GOT3 (cell line): ENCODE measurements at places on chromosomes 1 and 21.
A peak's percentile ranks its signal among the peaks of the same experiment; 100 is the strongest.

DNA sequence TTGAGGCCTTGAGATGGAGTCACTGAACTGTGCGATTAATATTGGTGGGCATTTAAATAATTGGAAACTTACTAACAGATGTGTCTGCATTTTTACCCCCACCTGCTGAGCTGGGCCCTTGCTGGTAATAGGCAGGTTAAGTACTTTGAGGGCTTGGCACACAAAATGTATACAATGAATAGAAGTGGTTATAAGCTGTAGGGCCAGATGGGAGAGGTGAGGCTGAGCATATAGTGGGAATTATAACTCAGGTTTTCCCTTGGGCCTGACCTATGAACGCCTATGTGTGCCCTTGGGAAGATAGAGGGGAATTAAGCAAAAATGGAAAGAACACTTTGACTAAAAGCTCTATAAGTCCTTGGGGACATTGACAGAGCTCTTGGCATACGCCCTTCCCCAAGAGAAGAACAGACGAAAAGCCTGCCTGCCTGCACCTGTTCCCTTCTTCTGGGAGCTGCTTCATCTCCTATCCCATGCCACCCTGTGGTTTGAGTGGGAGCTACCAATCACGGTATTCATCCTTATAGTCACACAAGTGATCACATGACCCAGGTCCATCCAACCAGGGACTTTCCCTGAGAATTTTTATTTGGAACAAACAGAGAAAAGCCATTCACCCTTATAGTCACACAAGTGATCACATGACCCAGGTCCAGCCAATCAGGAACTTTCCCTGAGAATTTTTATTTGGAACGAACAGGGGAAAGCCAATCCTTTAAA lies 260.7 kb upstream of the CSF3R start:
- no peak for DNase-seq

DNA sequence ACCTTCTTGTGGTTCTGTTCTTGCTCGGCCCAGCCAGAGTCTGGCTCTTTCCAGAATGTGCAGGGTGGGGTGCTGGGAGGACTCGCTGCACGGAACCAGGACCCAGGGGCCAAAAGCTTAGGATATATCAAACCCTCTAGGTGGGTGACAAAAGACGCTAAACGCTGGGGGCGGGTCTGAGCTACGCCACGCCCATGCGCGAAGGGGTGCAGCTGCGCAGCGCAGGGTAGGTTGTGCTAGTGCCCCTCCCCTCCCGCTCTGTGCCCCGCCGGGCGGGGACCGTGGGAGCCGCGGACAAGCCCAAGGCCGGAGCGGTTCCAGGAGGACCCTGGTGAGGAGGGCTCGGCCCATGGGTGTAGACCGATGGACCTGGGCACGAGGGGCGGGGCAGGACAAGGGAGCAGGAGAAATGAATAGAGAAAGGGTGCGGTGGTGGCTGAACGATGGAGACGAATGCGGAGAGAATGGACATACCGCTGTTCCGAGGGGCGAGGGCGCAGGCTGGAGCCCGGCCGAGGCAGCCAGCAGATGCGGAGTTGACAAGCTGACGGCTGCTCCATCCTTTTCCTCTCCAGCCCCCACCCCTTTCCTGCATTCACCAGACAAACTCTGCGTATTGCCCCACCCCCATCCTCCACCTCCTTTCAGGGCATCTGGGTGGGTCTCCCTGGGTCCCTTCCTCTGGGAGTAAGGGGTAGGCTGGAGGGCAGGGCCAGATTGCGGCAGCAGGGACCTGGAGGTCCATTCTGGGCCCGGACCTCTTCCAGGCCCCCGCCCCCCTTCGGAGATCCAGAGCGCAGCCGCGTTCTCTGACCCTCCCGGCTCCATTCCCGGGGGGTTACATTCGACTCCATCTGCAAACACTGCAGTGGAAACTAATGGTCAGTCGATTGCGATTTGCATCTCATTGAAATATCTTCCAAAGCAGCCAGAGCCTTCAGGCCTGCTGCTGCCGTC lies at the start of gene RUSC1:
Gene RUSC1, plus strand, starts transcription at position 234 of the 957 bp plus-strand sequence. CDS start 880 bp downstream, outside the sequence.
- DNase-seq, result peak; percentile 30

- DNase-seq, result no peak
Observed at GRCh38 chr1:240609527-240610060, 2.4 kb downstream of the GREM2 start.

DNA sequence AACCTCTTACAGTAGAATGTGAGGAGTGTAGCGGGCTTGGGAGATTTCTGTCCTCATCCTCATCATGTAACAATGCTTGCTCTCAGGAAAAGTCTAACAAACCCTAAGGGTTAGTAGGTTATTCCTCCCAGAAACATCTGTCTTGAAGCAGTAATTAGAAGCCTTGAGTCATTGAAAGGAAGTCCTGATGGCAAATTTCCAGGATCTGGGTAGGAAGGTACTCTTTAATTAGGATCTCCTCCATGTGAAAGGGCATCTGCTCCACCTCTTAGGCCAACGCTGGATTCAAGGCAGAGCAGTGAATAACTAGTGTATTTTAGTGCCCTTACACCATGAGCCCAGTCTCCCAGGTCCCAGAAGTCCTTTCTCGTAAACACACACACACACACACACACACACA lies 106.6 kb upstream of the BARHL2 start:
- no peak for DNase-seq

DNA sequence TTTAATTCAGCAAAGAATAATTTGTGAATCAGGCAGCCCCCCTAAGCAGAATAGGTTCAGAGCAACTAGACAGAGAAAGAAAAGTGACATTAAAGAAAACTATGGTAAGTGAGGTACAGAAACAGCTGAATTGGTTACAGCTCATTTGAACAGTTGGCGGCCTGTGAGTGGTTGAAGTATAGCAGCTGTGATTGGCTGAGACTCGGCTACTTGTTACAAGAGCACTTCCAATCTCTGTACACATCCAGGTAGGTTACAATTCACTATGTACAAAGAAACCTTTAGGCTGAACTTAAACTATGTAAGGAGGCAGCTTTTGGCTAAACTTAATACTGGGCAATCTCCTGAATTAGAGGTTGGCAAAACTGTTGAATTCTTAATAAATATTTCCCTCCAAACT lies 171.1 kb upstream of the LHX8 start:
- no peak for DNase-seq

GRCh38 chr1:167057241-167057688 lies 32.9 kb downstream of the GPA33 start:
- no peak for DNase-seq

DNA sequence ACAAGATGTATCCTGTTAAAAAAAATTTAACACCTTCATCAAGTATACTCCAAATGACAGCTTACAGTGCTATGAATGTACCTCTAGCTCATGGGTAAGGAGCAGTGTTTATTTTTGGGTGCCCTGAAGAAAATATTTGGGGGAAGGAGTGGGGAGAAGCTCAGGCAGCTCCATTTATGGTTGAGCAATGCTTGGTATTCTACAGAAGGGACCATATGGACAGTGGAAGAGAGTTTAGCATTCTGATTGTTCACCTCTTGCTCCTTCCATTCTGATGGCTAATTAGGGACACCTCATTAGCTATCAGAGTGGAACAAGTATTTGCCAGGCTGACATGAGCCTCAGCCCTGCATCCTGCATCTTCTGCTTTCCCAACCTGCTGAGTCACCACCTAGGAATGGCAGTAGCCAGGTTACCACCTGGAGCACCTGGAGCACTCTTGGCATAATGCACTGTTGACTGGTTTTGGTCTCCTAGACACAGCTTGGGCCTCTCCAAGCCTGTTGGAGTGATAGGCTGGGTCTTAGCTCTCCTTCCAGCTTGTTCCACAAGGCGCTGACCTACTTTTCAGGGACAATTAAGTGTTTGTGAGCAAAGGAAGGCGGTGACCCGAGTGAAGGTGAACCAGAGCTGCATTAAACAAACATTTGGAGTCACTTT lies 62.0 kb upstream of the MACF1 start:
- no peak for DNase-seq

DNA sequence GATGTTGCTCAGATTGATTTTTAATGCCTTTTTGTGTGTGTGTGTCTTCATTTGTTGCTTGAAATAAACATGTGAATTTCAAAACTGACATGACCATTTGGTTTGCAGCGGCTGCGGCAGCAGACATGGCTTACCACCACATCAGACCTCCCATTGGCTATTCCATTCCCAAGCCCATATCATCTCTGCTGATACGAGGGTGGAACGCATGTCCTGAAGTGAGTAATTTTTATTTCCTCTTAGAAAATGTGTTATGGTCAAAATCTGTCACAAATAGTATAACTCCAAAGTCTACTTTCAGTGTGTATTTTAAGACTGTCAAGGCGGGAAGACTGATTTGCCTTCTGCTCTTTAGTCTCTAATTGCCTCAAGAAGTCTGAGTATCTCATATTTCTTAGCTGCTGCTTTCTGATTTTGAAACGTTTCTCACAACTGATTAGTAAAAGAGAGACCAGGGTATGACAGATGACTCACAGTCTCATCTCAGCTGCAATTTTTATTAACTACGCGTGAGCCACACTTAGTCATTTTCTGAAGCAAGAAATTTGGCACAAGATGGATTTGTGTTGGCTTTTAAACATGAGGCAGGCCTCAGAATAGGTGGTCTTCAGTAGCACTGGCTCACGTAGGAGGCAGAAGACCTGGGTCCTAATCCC lies 49.0 kb downstream of the LRRC53 start:
- no peak for DNase-seq

GRCh38 chr1:64922336-64922735 lies 44.0 kb downstream of the JAK1 start:
- no peak for DNase-seq

GRCh38 chr1:81446000-81446669 lies 354.6 kb upstream of the ADGRL2 start:
- no peak for DNase-seq

GRCh38 chr1:53738205-53739108 lies 507 bp downstream of the GLIS1 start:
- DNase-seq, result no peak

DNA sequence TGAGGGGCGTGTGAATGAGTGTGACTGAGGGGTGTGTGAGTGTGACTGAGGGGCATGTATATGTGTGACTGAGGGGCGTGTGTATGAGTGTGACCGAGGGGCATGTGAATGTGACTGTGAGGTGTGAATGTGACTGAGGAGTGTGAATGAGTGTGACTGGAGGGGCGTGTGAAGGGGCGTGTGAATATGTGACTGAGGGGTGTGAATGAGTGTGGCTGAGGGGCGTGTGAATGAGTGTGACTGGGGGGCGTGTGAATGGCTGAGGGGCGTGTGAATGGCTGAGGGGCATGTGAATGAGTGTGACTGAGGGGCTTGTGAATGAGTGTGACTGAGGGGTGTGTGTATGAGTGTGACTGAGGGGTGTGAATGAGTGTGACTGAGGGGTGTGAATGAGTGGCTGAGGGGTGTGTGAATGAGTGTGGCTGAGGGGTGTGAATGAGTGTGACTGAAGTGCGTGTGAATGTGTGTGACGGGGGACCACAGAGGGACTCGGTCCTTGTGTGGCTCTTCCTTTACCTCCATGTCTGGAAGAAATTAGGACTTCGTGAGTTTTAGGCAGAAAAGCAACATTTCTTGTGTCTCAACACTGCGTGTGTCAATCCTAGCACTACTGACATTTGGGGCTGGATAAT lies 105.8 kb downstream of the GLIS1 start:
- no peak for DNase-seq

DNA sequence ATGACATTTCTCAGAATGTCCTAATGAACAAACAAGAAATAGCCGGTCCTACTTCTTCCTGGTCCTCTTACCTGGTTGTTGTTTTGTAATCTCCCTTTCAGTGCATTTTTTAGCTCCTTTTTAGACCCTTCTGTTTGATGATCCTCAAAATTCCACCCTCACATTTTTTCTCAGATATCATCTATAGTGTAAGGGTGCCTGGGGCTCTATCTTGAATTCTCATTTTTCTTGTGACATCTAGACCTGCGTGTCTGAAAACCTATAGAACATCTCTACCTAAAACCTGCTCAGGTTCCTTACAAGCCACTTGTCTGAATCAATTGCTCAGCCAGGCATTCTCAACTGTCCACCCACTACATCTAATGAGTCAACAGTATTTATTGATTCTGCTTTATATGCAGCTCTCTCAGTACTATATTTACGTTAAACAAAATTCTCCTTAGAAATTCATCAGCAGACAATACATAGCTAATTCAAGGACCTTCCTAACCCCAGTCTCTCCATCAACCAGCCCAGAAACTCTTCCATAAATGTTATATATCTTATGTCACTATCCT lies 36.5 kb upstream of the USH2A start:
- DNase-seq, result no peak

- no peak for DNase-seq
Observed at GRCh38 chr1:76482272-76482671, 385.0 kb upstream of the ST6GALNAC5 start.

GRCh38 chr1:217315346-217315745 lies 315.5 kb downstream of the GPATCH2 start:
- no peak for DNase-seq

DNA sequence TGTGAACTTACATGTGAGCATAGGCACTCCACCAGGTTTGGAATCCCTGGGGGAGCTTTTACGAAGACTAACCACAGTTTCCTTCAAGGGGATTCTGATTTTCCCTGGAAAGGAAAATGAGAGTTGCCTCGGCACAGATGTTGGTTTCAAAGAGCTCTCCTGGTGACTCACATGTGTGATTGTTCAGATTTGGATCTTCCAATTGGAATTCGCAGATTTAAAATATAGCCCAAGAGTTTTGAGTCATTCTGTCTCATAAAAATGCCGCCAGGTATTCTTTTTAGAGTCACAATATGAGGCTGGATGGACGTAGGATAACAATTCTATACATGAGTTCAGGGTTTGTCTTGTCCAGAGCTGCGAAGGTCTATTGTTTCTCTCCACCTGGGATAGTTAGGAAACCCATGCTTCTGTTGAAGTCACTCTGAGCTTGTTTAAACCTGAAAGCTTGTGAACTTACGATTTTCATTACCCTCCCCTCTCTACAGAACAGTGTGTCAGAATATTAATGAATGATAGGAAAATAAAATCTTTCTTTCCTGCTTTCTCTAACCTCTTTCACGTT lies 64.9 kb downstream of the TGFB2 start:
- no peak for DNase-seq

GRCh38 chr1:174022976-174023277 lies 770 bp upstream of the RC3H1 start:
- DNase-seq, result no peak

GRCh38 chr1:30855686-30856259 lies 52.8 kb downstream of the SDC3 start:
- no peak for DNase-seq

DNA sequence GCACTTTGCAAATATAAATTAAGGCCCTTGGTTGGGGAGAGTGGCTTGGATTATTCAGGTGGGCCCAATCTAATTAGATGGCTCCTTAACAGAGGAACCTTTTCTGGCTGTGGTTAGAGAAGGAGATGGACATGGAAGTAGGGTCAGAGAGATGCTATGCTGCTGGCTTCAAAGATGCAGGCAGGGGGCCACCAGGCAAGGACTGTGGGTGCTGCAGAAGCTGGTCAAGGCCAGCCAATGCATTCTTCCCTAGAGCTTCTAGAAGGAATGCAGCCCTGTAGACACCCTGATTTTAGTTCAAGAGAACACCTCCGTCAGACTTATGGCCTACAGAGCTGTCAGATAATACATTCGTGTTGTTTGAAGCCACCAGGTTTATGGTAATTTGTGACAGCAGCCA lies 3.7 kb upstream of the TMEM9 start:
- no peak for DNase-seq

GRCh38 chr1:1426496-1427105 lies 5.5 kb upstream of the ANKRD65 start:
- no peak for DNase-seq
